ENCODE measurements at places on chromosomes 6 and 20.

DNA sequence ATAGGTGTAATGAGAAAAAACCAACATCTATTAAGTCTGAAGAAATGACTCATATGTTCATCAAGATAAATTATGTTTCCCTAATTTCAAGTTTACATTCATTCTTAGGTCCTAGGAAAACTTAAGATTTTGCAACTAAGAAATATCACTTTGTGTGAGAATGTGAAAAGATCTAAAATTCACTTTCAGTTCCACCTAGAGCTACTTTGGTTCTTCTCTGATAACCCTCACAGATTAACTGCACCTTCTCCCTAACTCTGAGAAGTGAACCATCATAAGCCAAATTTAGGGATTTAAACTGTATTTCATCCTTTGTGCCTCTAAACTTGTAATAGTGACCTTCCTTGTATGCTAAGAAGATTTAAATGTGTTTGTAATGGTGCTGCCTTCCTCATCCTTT, 213.0 kb downstream of the FRK start:
- DNase-seq, result no peak

DNA sequence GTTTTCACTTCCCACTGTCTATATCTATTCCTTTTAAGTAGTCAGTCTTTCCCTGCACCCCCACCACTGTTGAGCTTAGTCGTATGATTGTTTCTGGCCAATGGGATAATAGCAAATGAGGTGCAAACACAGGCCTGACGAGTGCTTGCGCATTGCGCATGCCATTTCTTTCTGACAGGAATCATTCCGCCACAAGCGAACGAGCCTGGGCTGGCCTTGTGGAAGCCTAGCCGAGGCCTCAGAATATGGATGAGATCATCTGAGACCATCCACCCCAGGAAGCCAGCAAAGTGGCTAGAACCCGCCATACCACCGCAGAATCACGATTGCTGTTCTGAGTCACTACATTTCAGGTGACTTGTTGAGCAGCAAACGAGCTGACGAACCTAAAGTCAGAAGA, 52.2 kb upstream of the PRL start:
- DNase-seq, result no peak

DNA sequence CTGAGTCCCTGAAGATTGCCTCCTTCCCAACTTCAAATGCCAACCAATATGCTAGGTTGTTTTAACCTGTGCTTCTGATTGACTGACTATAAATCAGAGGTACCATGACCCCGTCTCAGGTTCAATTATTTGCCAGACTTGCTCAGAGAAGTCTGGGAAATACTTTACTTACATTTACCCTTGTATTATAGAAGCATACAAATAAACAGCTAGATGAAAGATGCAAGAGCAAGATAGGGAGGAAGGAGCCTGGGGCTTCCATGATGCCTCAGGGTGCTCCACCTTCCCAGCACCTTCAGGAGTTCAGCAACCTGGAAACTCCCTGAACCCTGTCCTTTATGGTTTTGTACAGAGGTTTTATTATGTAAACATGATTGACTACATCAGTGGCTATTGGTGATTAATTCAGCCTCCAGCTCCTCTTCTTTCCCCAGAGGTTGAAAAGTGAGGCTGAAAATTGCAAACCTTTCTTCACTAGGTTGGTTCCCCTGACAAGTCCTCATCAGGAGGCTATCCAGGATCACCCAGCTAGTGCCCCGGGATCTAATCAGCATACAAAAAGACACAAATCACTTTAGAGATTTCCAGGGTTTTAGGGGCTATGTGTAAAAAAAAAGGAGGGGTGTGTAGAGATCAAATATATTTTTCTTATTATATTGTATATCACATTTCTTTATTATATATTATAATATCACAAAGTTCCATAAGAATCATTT, 547.7 kb downstream of the EPM2A start:
- DNase-seq, result no peak

- peak; percentile 40 for DNase-seq
Observed at GRCh38 chr6:136607932-136608772, 57.9 kb upstream of the MAP7 start.

- DNase-seq, result no peak
Observed at GRCh38 chr6:63997221-63997620, 361.6 kb downstream of the PHF3 start.

GRCh38 chr6:129453073-129453472, 256.9 kb downstream of the ARHGAP18 start:
- DNase-seq, result no peak

DNA sequence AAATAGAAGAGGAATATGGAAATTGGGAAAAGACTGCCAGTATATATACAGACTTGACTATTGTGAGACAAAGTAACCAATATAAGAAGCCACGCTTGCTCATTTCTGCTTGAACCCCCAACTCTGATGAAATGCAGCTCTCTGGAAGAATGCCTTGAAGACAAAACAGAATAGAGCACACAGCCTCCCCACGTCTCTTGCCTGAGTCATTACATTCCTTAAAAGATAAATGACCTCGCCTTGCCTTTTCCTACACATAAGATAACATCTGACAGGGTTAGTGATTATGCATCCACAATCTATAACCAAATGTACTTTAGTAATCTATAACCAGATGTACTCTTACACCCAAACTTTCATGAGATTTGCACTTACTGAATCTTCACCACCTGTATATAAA, 141.1 kb upstream of the EEF1E1 start:
- DNase-seq, result no peak

DNA sequence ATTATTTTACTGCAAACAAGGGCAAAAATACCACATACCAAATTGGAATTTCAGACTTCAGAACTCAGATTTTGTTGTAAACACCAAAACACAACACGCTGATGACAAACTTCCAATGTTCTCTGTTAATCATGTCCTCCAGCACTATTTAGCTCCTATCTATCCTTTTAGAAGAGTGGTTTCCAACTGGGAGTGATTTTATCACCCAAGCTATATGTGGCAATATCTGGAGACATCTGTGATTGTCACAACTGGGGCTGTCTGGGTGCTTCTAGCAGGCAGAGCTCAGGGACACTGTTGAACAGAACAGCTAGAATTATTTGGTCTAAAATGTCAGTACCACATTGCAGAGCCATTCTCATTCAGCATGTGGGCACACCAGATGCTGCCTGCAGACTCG, 244.6 kb downstream of the FOXC1 start:
- DNase-seq, result no peak

GRCh38 chr6:142545147-142545546, 243.3 kb downstream of the ADGRG6 start:
- no peak for DNase-seq

DNA sequence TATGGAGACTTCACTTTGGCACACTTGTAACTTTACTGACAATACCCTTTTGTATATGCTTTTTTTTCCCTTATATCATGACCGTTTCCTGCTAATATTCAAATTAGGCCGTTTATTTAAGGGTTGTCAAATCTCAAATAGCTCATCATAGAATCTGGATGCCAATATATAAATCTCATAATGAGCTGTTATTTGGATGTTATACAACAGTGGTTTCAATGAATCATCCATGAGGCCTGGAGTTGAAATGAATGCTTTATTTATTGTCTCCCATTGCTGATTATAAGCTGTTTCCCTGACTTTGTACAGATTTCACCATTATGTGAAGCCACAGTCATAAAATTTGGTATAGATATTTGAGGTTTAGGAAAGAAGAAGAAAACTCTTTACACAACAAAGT, 256.1 kb downstream of the PLCB1 start:
- DNase-seq, result no peak

GRCh38 chr6:3284436-3284876, 25.7 kb downstream of the PSMG4 start:
- peak; percentile 19 for DNase-seq

DNA sequence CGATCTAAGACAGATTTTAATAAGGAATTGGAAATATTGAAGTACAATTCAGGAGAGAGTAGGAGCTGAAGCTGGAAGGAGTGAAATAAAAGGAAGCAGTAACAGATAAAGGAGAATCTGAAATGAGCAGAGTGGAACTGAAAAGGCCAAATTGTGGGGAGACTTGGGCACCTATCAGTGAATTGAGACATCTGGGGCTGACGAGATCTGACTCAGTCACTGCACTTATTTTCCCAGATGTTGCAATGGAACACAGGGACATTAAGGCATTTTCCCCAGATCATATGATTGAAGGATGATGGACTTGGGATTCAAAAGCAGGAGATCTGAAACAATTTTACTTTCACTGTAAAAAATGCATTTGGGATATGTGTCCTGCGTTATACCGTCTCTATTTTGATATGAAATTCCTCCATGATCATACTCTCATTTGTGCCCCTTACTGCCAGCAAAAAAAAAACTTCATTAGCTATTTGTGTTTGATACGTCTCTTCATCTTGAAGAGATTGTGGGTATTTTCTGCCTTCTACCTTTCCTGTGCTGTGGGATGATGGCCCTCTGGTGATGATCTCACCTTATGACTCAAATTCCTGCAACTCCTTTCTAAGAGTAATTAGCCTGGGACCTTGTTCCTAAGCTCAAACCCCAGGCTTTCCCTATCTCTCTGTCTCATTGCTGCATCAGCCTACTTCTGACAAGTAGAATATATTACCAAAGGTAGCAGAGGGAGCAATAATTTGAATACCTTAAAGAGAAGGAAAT, 278.5 kb upstream of the MAN1A1 start:
- no peak for DNase-seq

Data from NCI-H524 (cell line).